ENCODE measurements at places on chromosomes 3 and 15.

DNA sequence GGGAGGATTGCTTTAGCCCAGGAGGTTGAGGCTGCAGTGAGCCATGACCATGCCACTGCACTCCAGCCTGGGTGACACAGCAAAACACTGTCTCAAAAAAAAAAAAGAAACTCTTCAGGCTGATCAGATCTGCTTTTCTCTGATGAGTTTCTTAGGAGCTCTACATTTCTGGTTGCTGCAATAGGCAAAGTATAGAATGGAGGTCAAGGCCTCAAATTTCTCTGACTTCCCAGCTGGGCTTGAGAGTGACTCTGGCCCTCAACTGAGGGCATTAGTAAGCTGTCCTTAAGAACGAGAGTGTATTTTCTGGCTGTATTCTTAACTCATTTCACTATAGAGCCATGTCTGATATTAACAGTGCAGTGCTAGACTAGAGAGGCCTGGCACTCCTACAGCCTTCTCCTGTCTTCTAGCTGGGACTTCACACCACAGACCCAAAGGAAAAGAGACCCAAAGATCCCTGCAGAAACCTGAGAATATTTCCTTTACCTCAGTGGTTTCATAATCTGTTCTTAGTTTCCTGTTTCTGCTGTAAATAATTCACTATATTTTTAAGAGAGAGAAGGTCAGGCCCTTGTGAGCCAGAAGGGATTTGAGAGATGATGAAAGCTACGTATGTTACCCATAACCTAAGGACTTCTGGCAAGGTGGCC lies 2.0 kb upstream of the NR1I2 start:
- DNase-seq, result no peak

- DNase-seq, result no peak
These were observed 73.6 kb downstream of the TFG start for GRCh38 chr3:100782906-100783305.

DNA sequence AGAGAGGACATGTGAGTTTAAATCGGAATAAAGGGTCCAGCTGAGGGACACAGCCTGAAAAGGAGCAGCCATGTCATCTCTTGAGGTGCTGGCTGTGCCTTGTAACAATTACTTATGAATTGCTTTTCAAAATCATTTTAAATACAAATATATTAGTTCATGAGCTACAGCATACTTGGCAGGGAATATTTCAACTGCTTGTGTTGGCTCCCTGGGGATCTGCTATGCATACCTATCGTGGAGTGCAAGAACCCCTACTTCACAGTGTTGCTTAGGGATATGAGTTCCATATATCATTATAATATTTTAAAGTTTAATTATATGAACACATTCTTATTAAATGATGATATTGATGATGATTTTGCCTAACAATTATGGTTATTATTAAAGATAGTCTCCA lies 19.1 kb upstream of the P2RY14 start:
- DNase-seq, result no peak

- DNase-seq, result no peak
These were observed 168.8 kb upstream of the TLE3 start for GRCh38 chr15:70266412-70267121.

DNA sequence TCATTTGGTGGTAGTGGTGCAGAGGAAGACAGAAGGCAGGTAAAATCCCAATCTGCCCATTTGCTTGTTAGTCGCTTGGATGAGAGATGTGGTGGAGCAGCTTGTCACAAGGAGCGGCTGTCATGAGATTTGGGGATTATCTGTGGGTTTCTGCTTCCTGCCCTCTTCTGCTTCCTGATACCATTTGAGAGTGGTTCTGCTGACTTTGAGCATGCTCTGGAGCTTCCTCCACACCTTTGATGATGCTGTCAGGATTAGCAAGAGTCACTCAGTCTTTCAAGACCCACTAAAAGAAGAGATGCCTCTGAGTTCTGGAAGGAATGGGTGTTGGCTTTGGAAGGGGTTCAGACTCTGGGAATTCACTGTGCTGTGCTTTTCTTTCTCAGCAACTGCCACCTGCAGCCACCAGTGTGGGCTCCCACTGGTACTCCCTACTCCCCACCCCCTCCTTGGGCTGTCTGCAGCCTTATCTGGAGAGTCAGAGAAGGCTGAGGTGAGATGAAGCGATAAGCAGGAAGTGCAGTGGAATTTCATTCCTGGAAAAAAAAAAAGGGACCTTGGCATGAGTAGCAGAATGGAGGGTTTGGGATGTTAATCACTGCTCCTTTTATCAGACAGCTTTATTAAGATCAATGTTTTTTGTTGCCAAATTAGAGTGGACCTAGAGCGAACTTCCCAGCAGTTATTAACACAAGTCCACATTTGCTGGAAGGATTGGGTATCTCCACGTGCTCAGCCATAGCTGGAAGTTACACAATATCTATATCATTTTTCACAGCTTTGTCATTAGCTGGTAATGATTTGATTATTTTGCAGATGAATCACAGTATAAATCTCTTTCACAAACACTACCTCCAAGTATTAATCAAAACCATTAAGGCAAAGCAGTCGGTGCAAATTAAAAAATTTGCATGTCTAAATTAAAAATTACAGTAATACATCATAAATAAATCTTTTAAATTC lies 233.0 kb upstream of the SATB1 start:
- DNase-seq, result no peak

GRCh38 chr3:184379358-184380184 lies at the start of gene CHRD:
Gene CHRD (plus strand): TSS chr3:184380054. CDS start chr3:184380319, 265 bp downstream.
- no peak for DNase-seq

- no peak for DNase-seq
These were observed 107.7 kb upstream of the CADPS start for GRCh38 chr3:62982795-62983455.

GRCh38 chr3:10193692-10194327 lies 29.1 kb downstream of the IRAK2 start:
- DNase-seq, result no peak

- no peak for DNase-seq
These were observed 191.7 kb downstream of the ATP8B4 start for GRCh38 chr15:49927189-49927861.

DNA sequence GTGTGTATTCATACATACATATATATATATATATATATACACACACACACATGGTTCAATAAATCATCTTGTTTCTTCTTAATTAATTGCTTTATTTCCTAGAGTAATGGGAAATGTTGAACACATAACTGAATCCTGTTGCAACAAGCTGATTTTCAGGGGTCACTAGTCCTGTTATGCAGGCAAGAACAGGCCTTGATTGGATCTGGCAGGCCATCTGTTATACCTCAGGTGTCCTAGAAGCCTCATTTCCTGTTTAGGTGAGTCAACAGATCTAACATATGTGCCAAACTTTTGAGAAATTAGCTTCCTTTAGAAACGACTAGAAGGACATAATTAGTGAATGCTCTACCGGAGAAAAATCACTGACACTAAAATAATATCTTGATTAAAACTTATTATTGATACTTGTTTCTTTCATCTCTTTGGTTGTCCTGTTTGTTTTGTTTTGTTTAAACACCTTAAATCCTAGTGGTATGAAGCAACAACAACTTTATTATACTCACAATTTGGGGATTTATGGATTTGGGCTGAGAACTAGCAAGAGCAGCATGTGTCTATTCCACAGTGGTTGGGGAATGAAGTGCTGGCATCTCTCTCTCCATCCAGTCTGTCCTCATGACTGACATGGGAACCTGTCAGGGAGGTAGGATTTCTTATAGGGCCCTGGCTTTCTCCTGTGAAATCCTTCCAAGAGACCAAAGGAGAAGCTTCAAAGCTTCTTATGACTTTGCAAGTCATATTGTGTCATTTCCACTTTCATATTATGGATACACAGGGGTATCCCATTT lies 552.6 kb downstream of the NSUN3 start:
- peak; percentile 3 for DNase-seq

DNA sequence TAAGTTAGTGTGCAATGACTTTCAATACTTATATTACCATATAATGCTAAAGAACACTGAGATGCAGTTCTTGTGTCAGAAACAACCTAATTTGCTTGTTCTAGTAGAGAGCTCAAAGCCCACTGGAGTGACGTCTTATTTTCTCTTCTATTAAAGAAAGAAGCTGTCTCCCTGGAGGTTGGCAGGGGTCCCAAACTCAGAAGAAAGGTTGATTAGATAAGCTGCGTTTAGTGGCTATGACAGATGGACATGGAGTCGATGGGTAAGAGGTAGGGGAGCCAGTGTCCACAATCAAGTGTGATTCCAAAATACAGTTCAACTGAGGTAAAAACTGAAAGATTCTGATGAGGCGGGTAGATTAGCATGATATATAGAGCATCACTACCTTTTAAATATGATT lies 363.6 kb downstream of the NLGN1 start:
- peak; percentile 48 for DNase-seq

- no peak for DNase-seq
These were observed 482.7 kb upstream of the PDZRN3 start for GRCh38 chr3:74107451-74107850.

DNA sequence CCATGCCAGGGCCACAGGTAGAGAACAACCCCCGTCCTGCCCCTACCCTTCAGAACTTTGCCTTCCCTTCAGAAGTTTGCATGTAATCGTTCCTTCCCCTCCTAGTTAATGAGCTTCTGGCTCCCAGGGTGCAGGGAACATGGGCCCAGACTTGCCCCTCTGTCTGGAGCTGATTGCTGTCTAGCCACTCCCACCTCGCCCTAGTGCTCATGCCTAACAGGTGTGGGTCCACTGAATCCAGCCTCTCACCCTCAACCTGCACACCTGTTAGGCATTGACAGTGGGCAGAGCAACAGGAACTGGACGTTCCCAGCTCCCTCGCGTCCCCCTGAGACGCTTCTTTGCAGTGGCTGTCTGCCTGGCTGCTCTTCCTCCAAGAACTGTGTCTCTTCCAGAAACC lies 40.3 kb downstream of the WNT5A start:
- no peak for DNase-seq

- no peak for DNase-seq
These were observed 56.4 kb downstream of the PLAAT1 start for GRCh38 chr3:193297421-193297820.

- no peak for DNase-seq
These were observed 460.2 kb downstream of the OCA2 start for GRCh38 chr15:27638958-27639357.

DNA sequence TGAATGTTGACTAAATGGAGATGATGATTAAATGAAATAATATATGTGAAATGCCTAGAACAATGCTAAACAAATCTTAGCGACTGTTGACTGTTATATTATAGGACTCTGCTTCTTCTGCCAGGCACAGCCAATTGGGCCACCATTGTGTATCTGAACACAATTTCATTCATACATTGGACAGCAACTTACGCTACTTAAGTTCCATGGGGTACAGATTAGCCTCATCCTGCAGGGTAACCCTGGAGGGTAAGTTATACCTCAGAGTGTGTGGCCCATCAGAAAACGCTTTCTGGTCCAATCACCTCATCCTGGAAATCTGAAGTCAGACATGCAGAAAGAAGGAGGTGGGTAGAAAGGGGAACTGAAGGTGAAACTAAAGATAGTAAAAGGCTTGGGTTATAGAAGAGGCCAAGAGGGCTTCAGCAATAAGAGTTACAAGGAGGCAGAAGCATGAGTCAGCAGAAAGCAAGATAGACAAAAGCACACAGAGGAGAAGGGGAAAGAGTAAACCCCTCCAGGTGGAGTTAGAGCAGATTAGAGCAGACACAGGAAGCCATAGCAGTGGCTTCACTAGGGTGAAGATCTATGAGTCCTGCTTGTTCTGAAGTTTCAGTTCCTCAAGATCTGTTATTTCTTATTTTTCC lies 119.3 kb upstream of the SLC24A5 start:
- DNase-seq, result peak; percentile 19

- DNase-seq, result no peak
These were observed 6.4 kb upstream of the CAPN7 start for GRCh38 chr3:15199493-15200105.

DNA sequence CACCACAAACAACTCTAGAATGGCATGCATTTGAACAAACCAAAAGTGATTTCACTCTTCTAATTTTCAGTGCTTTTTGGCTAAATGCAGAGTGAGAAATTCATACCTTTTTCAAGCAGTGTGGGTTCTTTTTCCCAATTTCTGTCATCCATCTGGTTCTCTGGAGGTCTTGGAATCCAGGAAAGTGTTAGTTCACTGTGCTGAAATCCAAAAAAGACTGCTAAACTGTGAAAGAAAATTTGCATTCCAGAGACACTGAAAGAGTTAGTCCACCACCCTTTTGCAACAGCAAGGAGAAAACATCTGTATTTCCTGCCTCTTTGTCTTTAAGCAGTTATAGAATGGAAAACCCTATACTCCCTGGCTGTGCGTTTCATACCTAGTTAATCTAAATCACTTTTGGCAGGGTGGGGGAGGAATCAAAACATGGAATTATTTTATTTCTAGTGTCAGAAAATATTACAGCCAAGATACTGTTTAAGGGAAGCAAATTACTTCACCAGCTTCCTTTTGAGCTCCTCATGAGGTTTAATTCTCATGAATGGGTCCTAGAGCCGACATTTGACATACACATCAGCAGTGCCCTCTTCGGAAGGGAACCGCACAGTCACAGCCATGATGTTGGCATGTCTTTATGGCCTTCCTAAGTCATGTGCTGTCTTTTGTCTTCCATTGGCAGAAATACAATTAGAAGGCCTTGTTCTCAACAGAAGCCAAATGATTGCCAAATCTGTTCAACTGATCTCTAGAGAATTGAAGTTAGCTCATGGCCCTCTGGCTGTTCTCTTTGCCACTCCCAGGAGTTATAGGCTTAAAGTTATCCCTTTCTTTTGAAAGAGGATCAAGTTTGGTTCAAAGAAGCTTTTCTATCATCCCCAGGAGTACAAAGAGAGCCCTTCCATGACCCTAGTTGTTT lies 317.7 kb upstream of the TPRG1 start:
- DNase-seq, result no peak

DNA sequence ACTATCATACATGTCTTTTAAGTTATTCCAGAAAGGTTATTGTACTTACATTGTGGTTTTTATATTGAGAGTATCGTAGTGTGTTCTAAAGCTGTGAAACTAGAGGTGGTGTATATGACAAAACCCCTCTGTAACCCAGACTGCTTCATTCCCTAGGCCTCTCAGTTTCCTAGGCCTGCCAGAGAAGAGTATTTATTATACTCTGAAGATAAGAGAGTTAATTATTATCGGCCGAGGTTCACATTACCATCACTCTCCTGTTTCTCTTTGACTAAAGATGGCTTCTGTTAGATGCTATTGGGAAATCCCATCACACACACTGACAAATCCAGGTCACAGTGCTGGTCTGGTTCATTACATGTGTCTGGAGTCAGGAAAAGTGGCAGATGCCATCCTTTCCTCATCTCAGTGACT lies 20.5 kb downstream of the EXOSC7 start:
- DNase-seq, result no peak

DNA sequence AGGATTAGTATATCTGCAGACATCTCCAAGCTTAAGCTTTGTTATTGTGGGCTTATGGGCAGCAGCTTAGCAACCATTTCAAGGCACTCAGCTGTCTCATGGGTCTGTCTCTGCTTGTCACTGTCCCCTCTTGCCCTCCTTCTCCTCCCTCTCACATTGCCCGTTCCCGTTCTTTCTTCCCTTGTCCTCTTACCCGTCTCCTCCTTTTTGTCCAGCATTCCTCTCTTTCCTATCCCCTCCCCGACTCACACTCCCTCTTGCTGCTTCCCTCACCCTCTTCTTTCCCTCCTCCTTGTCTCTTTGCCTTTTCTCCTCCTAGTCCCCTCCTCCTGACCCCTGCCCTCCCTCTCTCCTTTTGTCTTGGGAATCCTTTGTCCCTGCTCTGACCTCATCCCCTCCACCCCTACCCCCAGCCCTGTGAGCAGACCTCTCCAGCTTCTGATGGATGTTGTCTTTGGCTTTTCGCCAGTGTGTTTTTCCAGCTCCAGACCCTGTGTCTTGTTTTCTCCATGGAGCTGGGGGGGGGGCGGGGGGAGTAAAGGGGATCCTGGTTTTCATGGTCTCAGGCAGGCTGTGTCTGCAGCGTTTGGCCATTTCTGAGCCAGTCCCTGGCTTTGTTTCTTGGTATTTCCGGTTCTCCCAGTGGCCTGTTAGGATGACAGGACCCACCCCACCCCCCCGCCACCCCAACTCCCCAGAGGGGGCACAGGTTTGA lies 47.9 kb upstream of the TRAK1 start:
- DNase-seq, result peak; percentile 72

All from NCI-H1417 (cell line).